HT1080 (cell line): ENCODE measurements at places on chromosomes 7 and 10. TPM values are rescaled to one million over a fixed set of nuclear protein-coding genes. Genes with fewer than 3 reads are reported as not detected.

C10orf67 gene
- total RNA-seq: 0.10 and 0.50 TPM in 2 replicates

HABP2 gene
- total RNA-seq: not detected in 2 replicates

TAF3 gene
- total RNA-seq: 2.6 and 3.1 TPM in 2 replicates

DOCK4 gene
- total RNA-seq: 36.6 and 46.6 TPM in 2 replicates

KCNH2 gene
- total RNA-seq: 0.34 and 0.47 TPM in 2 replicates

CLCN1 gene
- total RNA-seq: not detected in 2 replicates

NEUROD6 gene
- not detected in 2 replicates for total RNA-seq

PAX4 gene
- not detected in 2 replicates for total RNA-seq

ZNF655 gene
- total RNA-seq: 69.8 and 85.2 TPM in 2 replicates

MUC3A gene
- total RNA-seq: not detected in 2 replicates

ACSL5 gene
- total RNA-seq: 0.17 and 0.63 TPM in 2 replicates

VPS37D gene
- total RNA-seq: 4.7 and 6.2 TPM in 2 replicates

JAKMIP3 gene
- 0.03 TPM in 2 replicates for total RNA-seq

PSMG3 gene
- 72.1 and 97.7 TPM in 2 replicates for total RNA-seq

OR2A1 gene
- total RNA-seq: not detected in 2 replicates

SEMA3C gene
- total RNA-seq: 33.7 and 41.7 TPM in 2 replicates

NME8 gene
- total RNA-seq: not detected in 2 replicates

SPDYE11 gene
- not detected in 2 replicates for total RNA-seq

HPSE2 gene
- not detected in 2 replicates for total RNA-seq
